ENCODE measurements at places on chromosomes 6 and 20.

DNA sequence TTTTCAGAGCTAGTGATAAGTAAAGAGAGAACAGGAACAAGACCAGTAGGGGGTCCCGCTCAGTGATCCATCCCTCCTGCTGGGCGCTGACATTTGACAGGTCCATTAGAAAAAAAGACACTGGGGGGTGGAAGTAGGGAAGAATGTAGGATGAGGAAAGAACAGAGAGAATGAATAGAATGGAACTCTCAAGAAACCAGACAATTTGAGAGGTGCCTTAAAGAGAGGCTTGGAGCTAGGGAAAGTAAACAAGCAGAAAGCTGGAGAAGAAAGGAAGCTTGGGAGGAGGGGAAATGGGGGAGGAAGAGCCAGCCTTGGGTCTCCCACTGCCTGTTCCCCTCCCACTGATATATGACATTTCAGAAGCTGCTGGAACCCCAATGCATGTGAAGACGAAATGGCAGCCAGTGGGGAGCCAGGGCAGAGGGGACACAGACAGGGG, 8.4 kb downstream of the GABBR1 start:
- no peak for DNase-seq

GRCh38 chr6:119626884-119627619, 277.5 kb upstream of the MAN1A1 start:
- DNase-seq = no peak

DNA sequence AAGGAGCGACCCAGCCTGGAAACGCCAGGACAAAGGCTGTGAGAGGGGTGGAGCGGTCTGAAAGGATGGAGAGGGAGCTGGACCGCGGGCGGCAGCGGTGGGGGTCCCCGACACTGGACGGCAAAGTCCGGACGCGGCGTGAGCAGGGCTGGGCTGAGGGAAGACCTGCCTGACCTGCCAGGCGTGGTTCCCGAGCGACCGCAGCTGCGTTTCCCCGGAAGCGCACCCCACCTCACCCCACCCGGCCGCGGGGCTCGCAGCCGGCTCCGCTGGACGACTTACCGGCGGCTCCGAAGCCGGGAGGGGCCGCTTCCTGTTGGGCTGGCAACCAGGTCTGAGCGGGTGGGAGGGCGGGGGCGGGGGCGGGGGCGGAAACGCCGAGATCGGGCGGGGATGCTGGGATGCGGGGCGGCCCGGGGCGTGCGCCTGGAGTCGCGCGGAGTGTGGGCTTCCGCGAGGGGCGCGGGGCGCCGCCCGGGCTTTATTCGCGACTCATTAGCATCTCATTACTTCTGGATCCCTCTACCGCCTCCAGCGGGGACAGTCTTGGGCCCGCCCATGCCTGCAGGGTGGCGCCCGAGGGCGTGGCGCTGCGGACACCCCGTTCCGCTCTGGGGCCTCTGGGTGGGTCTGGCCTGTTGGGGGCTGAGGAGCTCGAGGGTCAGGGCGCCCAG, at the start of gene MICAL1:
MICAL1 (minus strand) TSS at position 336 of the 674 bp plus-strand sequence. CDS start 1,576 bp downstream, outside the sequence.
- DNase-seq = peak; percentile 65

GRCh38 chr20:50328222-50328979, 137.8 kb downstream of the CEBPB start:
- no peak for DNase-seq

DNA sequence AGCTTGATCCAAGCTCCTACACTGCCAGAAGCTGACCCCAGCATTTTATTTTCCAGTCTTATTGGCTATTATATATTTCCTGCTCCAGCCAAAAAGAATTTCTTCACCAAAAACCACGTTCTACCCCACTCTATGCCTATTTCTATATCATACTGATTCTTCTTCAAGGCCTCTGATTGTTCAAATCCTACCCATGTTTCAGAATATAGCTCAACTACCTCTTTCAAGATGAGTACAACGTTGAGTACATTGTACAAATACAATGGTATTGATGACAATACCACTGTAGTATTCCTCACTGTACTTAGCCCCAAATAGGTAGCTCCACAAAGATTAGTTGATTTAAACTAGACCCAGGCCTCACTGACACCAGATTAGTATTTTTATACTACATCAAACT, 31.0 kb downstream of the ASCC3 start:
- no peak for DNase-seq

DNA sequence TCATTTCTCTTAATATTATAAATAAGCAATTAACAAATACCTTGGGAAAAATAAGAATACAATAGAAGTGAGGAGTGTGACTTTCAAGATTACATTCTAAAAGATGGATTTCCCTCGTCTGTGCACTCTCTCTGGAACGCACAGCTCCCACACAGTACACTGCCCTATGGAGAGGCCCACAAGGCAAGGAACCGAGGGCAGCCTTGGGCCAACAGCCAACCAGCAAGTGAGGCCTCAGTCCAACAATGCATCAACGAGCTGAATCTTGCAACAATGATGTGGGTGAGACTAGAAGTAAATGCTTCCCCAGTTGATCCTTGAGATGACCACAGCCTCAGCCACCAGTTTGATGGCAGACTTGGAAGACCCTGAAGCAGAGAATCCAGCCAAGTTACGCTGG, 34.5 kb upstream of the AVP start:
- no peak for DNase-seq

- no peak for DNase-seq
Measured at GRCh38 chr20:62019881-62020492, 45.7 kb downstream of the TAF4 start.

GRCh38 chr6:69179681-69180080, 544.6 kb downstream of the ADGRB3 start:
- peak; percentile 2 for DNase-seq

- no peak for DNase-seq
Measured at GRCh38 chr20:23386304-23387117, 24.5 kb downstream of the GZF1 start.

GRCh38 chr6:159759645-159760044, 2.2 kb upstream of the ACAT2 start:
- DNase-seq = no peak

- peak; percentile 60 for DNase-seq
Measured at GRCh38 chr20:58219342-58219700, 9.1 kb downstream of the ANKRD60 start.

DNA sequence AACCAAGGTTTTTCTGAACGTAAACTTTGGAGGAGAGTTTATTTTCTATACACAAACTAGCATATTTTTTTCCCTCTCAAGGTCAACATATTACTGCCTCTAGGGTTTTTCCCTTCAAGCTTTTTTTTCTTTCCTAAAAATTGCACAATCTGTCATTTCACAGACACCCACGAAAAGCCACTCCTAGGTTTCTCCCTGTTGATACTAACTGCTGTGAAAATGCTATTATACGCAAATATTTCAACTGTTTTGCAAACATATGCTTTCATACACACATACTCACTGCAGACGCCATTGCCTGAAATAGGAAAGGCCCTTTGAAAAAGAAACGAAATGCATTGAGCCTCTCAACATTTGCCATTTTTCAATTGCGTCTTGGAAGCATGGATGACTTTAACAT, 333.0 kb downstream of the CD83 start:
- DNase-seq = no peak

DNA sequence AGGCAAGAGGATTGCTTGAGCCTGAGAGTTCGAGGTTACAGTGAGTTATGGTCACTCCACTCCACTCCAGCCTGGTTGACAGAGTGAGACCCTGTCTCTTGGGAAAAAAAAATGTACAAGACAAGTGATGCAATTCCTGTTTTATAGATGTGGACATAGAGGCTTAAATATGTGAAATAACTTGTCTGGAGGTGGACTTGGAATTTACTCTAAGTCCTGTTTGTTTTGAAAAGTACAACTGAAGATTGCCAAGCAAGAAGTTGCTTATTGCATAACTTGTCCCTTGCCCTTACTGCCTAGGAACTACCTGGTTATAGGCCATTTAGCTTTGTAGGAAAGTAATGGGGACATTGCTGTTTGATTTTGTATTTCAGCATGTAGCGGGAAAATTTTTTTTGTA, 26.0 kb upstream of the ADIG start:
- no peak for DNase-seq

- DNase-seq = no peak
Measured at GRCh38 chr6:108635505-108636226, 74.9 kb downstream of the FOXO3 start.

GRCh38 chr6:22017766-22018165, 279.1 kb downstream of the PRL start:
- DNase-seq = no peak

DNA sequence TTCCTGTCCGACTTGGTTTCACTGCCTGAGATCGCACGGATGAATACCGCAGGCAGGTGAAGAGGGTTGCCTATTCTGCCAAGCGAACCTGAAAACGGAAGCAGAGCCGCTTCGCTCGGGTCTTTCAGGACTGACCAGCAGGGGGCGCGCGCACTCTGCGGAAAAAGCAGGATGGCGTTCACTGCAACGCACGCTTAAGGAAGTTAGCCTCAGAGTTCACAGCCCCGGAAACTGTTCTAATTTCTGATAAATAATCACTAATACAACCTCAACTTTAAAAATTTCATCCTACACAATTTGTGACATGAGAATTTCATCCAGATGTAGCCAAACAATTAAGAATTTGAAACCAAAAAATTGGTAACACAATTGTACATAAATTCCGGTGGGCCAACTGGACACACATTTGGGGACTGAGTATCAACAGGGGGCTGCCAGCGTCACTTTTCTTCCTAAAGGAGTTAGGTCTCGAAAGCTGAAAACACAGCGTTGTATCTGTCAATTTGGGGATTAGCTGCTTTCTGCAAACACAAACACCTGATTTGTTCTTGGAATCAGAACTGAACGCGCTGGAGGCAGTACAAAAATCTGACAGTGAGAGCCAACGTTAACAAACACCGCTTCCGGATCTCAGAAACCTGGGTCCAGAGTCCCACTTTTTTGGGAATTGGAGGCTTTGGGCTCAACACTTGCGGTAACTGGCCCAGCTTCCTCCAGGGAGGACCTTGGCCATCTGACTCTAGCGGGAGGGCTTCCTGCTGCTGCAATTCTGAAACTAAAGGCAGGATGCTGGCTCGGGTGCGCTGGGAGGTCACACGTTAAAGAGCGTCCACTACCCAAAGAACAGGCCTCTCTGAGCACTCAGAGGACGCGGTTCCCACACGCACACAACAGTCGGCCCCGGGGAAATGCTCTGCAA, 8.8 kb downstream of the PXDC1 start:
- peak; percentile 71 for DNase-seq

DNA sequence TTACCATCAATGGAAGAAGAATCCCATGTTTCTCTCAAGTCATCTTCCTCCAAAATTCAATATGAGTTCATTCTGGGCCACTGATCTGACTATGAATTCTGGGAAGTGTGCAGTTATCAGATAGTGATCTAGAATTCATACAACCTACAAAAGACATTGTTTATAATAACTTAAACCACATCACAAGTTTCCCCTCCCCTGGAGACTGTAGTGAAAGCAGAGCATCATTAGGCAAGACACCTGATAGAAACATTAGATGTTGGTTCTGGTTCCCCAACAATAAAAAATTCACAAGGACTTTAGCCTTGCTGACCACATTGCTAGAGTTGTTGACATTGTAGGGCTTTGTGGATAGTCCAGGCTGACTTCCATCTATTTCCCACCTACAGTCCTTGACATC, 506.4 kb upstream of the JAG1 start:
- no peak for DNase-seq

DNA sequence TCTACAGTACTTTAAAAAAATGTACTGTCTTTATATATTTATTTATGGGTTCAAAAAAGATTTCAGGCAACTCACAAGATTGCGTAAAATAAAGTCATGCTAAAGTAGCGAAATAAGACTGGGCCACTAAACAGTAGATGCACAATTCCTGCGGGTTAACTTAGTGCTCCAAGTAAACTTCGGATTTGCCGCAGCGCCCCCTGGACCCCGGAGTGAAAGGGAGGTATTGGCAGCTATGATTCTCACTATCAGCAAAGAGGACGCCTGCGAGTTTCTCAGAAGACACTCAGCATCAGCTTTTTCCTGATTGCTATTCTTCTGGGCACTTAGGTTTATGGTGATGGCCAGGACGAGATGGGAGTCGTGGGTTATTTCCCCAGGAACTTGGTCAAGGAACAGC, 1.4 kb downstream of the OTOR start:
- no peak for DNase-seq

DNA sequence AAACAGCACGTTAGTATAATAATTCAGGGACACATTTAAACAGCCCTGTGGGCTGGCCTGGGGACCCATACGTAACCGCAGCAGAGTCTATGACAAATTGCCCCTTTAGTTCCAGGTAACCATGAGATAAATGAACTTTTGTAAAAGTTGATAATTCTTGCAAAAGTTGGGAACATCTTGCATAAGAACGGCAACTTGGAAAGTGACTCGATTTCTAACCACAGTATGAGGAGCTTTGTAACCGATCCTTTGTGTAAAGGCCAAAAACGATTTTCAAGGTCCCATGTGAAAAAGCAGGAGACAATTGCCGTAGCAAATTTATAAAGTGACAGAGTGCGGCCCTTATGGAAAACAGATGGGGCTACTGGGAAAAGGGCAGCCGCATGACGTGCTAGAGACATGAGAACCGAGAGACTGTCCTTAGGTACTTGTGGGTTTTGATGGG, 81.6 kb downstream of the PSMG4 start:
- DNase-seq = no peak
